ENCODE measurements at places on chromosomes 1 and 21.

- DNase-seq, result no peak
These were observed 10.6 kb downstream of the SRSF4 start for GRCh38 chr1:29171089-29171488.

- no peak for DNase-seq
These were observed 30.2 kb downstream of the LDLRAP1 start for GRCh38 chr1:25573591-25573930.

DNA sequence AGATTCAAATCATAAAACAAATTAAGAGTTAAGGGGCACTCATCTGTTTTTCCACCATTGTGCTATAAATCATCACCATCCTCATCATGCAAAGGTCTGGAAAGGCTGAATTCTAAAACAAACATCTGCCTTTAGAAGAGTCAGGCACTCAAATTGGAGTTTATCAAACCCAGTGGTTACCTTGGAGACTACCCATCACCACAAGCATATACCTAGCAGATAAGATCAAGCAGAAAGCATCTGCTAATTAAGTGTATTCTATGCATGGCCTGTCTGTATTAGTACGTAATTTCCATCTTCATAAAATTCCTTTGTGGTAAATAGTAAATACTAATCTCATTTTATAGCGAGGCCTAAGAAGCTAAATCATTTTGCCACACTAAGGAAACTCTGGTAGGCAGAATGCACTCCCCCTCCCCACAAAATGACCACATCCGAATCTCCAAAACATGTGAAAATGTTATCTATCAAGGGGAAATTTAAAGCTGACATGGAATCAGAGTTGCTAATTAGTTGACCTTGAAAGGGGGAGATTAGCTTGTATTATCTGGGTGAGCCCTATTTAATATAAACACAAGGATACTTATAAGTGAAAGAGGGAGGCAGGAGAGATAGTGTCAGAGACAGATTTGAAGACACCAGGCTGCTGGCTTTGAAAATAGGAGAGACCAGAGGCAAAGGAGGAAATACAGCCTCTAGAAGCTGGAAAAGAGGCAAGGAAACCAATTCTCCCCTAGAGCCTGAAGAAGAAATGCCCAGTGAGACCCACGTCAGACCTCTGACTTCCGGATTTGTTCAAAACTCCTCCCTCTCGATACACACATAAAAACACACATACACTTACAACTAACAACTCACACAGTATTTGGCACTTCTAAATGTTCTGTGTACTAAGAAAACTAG lies 23.2 kb downstream of the ARID4B start:
- DNase-seq, result peak; percentile 84

GRCh38 chr1:92949937-92950817 lies 11.1 kb downstream of the DIPK1A start:
- no peak for DNase-seq

- no peak for DNase-seq
These were observed 26.5 kb upstream of the TRIM45 start for GRCh38 chr1:117147856-117148588.

DNA sequence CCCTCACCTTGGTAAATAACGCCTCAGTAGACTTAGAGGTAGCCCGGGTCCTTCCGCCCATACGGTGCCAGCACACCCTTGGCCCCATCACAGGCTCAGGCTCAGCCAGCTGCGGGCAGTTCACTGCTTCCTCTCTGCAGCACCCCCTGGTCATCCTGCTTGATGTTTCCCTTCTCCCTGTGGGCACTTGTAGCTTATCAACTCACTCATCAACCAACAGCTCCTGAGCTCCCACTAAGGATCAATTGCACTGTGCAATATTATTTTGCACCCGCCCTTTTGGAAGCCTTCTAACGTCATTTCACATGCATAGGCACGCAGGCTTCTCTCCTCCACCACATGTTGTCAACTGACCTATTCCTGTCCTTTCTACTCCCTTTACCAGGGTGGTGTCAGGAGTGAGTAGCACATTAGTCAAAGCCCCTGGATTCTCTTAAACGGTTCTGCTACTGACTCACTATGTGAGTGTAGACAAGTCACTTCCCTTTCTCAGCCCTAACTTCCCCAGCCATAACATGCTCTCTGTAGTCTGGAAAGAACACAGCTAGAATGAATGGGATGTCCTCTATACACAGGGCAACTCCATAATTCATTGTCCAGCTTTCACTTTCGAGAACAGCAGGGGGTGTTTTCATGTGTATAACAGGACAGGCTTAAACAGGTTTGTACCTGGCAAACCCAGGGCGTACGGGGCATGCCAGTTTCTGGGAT lies 47.1 kb upstream of the IRF2BP2 start:
- DNase-seq, result peak; percentile 20

DNA sequence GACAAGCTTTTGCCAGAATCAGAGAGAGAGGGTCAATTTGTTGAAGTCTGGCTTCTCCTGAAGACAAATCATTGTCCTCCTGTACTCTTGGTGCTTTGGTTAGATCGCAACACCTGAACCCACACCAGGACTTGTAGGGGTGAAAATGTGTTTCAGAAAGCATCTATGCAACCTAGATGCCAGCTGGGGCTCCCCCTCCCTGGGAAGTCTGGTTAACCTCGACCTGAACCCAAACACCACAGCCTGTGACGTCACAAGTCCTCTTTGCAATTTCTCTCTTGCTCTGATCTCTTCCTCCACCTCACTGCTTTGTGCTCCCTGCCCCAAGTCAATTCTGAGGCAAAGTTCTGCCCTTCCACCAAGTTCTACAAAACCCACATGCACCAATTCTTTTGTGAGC lies 42.8 kb upstream of the USP24 start:
- peak; percentile 72 for DNase-seq

DNA sequence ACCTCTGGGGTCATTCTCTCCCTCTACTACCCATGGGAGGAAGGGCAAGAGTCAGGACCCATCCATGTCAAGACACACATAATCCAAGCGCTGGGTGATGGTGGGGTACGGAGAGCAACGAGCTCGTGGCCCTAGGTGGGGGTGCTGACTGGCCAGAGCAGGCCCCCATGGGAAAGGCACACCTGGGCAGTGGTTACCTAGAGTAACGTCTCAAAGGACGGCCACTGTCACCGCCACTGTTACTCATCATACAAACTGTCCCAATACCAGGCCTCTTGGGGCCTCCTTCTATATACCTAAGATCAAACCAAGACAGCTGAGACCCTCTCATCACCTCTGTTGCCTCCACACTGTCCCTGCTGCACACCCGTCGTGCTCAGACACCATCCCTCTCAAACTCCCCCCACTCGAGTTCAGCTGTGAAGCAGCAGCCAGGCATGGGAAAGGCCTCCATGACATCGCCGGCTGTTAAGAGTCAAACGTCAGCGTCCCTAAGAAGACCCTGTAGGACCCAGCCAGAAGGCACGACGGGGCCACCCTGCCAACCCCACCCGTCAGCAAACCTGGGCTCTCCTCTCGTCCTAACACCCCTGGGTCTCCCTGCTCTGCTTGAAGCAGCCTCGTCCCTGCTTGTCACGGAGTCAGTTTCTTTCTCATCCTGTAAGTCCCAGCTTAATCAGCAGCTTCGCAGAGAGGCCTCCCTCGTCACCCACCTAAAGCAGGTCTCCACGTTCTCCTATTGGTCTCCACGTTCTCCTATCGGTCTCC lies 15.3 kb downstream of the NPHP4 start:
- DNase-seq, result no peak

Measured in CD4-positive, alpha-beta T cell treated with Interleukin-17A for 1 hour (primary cell).